ENCODE measurements at places on chromosomes 13 and 19. TPM values are rescaled to one million over a fixed set of nuclear protein-coding genes. Genes with fewer than 3 reads are reported as not detected.

DNA sequence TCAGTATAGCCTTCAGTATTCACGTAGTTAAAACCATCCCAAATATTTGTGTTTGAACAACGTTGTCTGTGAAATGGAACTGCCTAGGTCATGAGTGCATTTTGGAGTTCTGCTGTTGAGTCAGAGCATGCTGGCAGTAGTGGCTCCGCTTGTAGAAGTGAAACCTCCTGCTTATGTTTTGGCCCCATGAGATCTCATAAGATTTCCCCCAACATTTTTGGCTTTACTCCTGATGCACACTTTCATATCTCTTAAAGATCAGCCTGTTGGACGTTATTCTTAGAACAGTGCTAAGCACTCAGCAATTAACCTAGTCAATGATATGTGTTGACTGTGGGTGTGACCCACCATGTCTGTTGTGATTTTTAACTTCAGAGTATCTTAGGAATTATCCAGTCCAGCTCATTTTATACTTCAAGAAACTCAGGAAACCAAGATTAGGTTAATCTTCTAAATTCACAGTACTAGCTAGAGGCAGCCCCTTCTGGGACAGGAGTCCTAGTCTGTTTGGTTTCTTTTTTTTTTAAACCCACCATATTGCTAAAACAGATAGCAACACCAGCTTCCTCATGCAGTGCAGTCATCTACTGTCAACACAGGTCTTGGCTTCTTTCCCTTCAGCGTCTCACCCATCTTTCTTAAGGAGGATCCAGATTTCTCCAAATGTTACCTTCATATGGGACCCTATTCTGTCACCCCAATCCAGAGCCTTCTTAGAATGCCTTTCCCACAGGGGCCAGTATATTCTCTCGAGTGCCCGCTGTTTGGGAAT, 26.2 kb downstream of the RAP2A start:
- peak; percentile 72 for DNase-seq

DNA sequence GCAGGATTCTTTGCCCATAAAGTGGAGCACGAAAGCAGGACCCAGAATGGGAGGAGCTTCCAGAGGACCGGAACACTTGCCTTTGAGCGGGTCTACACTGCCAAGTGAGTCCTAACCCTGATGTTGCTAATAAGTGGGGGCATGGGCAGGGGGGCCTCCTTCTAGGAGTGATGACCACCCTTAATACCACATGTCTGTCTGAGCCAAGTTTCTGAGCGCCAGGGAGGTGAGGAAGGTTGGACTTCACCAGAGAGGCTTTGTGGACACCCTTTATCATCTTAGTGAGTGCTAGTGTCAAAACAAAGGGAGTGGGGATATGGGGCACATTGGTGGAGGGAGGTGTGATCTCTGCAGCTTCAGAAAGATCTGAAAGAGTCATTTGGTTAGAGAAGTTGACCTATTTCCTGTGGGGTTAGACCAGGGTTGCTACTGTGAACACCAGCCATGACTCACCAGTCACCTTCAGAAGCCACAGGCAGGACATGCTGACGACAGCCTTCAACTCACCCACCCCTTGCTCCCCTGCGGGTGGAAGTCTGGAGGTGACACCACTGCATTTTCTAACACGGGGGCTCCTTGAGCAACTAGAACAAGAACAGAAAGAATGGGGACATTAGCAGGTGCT, 8.8 kb downstream of the ALOX5AP start:
- no peak for DNase-seq

DNA sequence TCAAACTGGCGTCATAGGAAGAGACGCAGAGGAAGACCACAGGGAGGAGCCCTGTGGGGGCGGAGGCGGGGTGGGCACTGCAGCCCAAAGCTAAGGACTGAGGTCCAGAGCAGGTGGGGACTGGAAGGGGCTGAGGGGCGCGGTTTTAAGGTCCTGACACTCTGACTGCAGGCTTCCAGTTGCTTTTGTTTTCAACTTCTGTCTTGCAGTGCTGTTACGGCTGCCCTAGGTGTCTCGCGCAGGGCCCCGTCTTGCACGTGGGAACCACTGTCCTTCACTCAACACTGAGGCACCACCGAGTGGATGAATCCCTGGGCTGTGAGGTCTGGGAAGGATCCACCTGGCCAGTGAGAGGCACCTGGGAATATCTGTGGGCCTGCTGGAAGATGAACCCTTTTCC, 76.0 kb downstream of the TEX29 start:
- no peak for DNase-seq

DNA sequence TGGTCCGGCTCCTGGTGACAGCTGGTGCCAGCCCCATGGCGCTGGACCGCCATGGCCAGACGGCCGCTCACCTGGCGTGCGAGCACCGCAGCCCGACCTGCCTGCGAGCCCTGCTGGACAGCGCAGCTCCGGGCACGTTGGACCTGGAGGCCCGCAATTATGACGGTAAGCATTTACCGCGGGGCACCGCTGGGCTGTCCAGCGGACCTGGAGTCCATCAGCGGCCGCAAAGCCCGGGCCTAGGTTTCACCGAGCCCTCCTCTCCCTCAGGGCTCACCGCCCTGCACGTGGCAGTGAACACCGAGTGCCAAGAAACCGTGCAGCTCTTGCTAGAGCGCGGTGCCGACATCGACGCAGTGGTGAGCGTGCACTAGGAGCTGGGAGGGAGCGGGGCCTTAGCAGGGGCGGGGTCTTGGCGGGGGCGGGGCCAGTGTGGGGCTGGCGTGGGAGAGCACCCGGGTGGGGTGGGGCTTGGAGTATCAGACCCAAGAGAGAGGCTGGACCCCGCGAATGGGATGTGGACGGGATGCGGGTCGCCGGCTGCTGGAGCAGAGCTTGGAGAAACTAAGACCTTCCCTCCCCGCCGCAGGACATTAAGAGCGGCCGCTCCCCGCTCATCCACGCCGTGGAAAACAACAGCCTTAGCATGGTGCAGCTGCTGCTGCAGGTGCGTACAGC, 8.7 kb downstream of the BCL3 start:
- peak; percentile 88 for DNase-seq

- DNase-seq = no peak
Measured at GRCh38 chr13:93881411-93881810, 598.1 kb downstream of the DCT start.

DNA sequence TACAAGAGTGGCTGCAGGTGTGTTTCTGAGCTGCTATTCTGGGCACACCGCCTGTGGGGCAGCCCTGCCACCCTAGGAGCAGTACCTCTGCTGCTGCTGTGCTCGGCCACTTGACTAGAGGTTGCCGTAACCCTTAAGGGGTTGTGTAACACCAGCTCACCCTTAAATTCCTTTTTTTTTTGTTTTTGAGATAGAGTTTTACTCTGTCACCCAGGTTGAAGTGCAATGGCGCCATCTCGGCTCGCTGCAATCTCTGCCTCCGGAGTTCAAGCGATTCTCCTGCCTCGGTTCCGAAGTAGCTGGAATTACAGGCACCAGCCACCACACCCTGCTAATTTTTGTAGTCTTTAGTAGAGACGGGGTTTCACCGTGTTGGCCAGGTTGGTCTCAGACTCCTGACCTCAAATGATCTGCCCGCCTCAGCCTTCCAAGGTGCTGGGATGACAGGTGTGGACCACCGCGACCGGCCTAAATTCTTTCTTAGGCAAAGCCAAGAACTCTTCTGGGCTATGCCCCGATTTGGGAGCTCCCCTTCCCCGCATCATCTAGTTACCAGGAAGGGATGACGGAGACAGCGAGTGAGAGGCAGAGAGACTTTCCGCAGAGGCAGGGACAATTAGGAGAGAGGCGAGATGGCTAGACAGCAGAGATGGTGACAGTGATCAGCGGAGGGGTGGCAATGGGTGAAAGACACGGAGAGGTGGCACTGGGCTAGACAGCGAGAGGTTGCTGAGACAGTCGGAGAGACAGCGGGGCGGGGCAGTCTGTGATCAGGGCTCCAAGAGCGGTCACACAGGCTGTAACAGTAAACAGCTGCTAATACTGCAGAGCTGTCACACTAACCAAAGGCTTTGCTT, 4.4 kb upstream of the LILRA5 start:
- no peak for DNase-seq

- DNase-seq = no peak
Measured at GRCh38 chr13:100098445-100099116, 9.7 kb downstream of the PCCA start.

DNA sequence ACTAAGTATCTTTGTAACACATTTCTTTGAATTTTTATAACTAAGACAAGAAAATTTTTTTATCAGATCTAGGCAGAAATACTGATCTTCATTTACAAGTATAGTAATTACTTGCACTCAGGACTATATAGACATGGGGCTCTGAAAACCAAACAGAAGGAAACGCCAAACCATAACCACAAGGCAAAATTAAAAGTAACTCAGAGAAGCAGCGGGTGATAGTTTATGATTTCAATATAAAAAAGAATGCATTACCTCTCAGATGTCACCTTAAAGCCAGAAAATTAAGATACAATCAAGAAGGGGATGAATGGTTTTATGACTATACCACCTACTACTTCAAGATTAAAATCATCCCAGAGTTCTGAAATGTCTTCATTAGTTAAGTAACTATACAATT, 6.7 kb downstream of the SHISA2 start:
- no peak for DNase-seq

DNA sequence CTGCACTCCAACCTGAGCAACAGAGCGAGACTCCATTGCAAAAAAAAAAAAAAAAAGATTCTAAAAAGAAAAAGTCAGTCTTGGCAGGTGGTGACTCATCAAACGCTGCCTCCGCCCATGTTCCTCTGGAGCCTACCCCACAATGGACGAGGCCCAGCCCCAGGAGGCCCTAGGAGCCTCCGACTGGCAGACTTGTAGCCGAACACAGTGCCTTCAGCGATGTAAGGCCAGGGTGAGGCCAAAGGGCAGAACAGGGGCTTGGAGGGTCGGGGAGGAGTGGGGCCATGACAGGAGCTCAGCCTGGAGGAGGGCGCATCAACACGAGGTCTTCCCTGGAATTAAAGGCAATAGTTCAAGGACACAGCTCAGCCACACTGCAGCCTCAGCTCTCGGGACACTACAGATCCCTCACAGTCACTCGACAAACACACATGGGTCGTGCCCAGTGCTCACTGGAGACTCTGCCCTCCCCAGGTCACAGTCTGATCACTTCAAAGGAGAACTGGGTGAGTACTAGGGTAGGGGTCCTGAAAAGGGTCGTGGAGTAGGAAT, 5.1 kb downstream of the USE1 start:
- peak; percentile 88 for DNase-seq

GRCh38 chr19:17184371-17184841, 30.8 kb upstream of the USE1 start:
- DNase-seq = no peak

The SCN1B gene
- 12.1 TPM for total RNA-seq

DNA sequence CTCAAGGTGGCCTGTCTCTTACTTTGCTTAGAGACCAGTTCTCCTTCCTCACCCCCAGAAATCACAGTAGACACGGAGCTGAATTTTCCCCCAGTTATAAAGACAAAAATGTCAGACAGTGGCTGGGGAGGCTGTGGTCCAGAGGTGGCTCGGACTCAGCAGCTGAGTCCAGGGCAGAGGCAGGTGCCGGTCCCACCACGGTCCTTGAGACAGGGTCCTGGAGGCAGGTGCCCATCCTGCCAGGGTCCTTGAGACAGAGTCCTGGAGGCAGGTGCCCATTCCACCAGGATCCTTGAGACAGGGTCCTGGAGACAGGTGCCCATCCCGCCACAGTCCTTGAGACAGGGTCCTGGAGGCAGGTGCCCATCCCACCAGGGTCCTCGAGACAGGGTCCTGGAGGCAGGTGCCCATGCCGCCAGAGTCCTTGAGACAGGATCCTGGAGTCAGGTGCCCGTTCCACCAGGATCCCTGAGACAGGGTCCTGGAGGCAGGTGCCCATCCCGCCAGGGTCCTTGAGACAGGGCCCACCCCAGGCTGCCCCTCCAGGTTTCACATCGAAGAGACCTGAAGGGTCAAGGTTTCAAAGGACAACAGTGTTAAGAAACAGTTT, 23.1 kb downstream of the PEPD start:
- no peak for DNase-seq

The PEG3 gene
- 0.49 TPM for total RNA-seq

DNA sequence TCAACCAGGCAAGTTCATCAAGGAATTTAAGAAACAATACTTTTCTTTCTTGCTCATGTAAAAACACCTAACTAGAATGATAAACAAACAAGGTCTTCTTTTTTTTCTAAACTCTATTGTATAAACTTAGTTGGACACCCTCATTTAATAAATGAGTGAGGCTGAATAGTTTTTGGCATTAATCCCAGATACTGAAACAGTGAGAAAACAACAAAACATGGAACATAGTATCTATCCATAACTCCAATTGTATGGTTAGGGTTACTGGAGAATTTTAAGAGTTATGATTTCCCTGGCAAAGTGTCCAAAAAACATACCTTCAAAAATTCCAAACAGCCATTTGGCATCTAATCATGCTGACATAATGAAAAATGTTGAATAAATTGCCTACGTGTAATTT, 5.8 kb upstream of the POMP start:
- DNase-seq = no peak

The HCST gene
- total RNA-seq = 0.81 TPM

The NANOS3 gene
- not detected for total RNA-seq

The KLF16 gene
- total RNA-seq = 7.3 TPM

The LGALS7B gene
- total RNA-seq = not detected

The FBXO17 gene
- 22.9 TPM for total RNA-seq

GRCh38 chr19:13976446-13976845, 24.1 kb downstream of the DCAF15 start:
- DNase-seq = no peak

- DNase-seq = no peak
Measured at GRCh38 chr19:43731846-43732245, 16.0 kb downstream of the IRGC start.

The ZNF112 gene
- 5.8 TPM for total RNA-seq

GRCh38 chr13:71864094-71864985, 2.7 kb downstream of the DACH1 start:
- no peak for DNase-seq

DNA sequence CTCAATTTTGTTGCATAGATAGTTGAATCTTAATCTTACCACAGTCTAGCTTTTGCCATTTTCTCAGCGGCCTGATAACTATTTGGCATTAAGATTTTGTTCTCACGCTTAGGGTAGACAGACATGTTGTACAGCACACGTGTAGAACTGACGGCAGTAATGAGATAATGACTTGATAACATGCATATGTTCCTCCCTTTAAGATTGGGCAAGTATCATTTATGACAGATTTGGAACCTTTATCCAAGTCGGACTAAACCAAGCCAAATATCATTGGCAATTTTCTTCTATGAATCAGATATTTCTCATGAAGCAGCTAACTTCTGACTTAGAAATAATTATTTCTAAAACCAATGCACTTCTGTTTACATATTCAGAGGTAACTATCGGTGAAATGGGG, 205.5 kb downstream of the NDFIP2 start:
- peak; percentile 91 for DNase-seq

GRCh38 chr19:38850436-38850975, 720 bp upstream of the HNRNPL start:
- peak; percentile 100 for DNase-seq

DNA sequence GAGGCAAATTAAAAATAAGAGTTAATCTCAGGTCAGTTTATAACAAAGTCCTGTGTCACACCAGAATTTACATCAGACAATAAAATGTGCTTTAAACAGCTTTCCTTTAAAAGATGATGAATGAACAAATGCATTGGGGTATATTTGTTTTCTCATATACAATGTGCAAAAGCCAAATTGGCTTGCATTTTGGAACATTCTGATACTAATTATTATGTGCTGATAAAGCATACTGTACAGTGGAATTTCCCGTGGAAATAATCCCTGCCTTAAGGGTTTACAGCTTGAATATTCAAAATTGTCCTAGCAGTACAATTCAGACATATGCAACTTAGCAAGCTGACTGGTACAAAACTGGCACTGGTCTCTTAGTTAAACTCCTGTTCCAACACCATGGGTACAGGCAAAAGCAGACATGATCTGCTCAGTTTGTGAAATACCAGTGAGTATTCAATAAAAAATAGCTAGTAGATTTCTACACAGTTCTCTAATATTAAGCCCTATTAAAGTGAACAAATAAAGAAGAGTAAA, 373.4 kb downstream of the SLITRK1 start:
- peak; percentile 1 for DNase-seq

All from fibroblast of the aortic adventitia (primary cell).